ENCODE measurements at places on chromosomes 16 and 17.

DNA sequence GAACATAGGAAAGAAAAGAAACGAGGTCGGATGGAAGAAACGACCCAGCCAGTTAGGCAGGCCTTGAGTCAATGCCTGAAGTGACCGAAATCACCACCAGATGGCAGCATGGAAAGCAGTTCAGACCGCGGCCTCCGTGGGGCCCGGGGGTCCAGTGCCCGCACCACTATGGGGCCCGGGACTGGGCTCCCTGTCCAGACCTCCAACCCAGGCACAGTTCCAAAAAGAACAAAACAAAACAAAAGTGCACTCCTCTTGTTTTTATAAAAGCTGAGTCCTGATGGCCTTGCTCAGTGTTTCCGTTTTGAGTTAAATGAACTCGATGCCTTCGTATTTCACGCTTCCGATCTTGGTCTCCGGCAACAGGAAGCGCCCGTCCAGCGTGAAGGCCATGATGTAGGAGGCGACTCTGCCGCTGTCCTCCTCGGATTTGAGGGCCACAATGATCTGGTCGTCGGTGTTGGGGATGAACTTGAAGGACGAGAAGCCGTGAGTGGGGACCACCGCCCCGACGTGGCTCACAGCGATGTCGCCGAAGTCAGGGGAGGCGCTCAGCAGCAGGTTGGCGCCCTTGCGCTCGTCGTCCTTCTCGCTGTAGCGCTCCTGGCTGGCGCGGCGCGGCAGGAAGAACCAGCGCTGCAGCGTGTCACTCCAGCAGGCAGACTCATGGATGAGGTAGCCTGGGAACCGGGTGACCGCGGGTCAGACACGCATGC is 13.7 kb upstream of the LGALS3BP start:
- peak; percentile 48 for DNase-seq

- peak; percentile 58 for DNase-seq
These were observed 54.4 kb upstream of the LGALS9 start for GRCh38 chr17:27576477-27577083.

GRCh38 chr16:85374571-85374872 is 238.6 kb upstream of the GSE1 start:
- DNase-seq = no peak

- no peak for DNase-seq
These were observed 444.0 kb downstream of the HS3ST3B1 start for GRCh38 chr17:14744761-14745473.

GRCh38 chr17:70563281-70563820 is 394.0 kb downstream of the KCNJ2 start:
- no peak for DNase-seq

GRCh38 chr16:88855176-88855575 is 1.6 kb downstream of the GALNS start:
- DNase-seq = no peak

- DNase-seq = no peak
These were observed 9.3 kb downstream of the RIPOR1 start for GRCh38 chr16:67537636-67538591.

GRCh38 chr17:34383216-34383615 is 20.2 kb upstream of the CCL1 start:
- DNase-seq = no peak

DNA sequence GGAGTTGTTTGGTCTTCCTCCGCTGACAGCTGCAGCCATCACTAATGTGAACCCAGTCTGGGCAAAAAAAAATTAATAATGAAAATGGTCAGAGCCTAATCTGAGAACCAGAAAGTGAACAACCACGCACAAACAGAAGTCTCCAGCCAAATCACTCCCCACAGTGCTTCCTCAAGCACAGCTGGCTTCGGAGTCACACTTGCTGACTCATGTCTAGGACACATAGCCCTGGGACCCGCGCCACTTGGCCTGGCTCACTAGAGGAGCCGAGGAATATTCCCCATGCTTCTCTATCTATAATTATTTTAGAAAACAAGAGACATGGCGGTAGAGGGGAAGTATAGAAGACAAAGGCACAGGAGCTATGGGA is 109.1 kb downstream of the ZFHX3 start:
- DNase-seq = no peak

GRCh38 chr17:17172001-17172939 is 33.9 kb downstream of the PLD6 start:
- no peak for DNase-seq

- no peak for DNase-seq
These were observed 56.4 kb downstream of the MPRIP start for GRCh38 chr17:17098551-17099179.

DNA sequence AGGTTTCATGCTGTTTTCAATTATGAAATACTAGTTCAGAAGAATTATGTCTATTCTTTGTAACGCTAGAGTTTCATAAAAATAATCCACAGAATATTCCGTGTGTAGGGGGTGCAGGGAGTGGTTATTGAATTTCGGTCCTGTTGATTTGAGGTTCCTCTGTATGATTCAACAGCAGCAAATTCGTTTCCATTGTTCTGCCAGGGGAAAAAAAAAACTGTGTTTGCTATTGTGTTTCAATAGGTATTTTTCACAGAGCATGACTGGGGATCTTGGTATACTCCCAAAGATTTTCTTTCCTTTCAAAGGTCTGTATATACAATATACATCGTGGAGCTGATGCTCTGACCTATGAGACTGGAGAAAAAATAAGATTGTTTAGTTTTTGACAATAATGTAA is 15.8 kb downstream of the SHISA9 start:
- DNase-seq = no peak
